ENCODE measurements at places on chromosomes 2 and 18. TPM values are rescaled to one million over a fixed set of nuclear protein-coding genes. Genes with fewer than 3 reads are reported as not detected.

The PRKAG3 gene
- total RNA-seq: not detected

The SCN7A gene
- total RNA-seq: 4.3 TPM

The EGR4 gene
- not detected for total RNA-seq

The CRYBA2 gene
- total RNA-seq: not detected

The SCG2 gene
- total RNA-seq: 0.47 TPM

The CDH19 gene
- total RNA-seq: not detected

All from pericardium fibroblast (primary cell).